ENCODE measurements at places on chromosomes 5 and 9.

- DNase-seq = no peak
Observed at GRCh38 chr5:180287868-180288267, 4.0 kb downstream of the MAPK9 start.

GRCh38 chr9:132942541-132943182 is 1.8 kb downstream of the TSC1 start:
- no peak for DNase-seq

DNA sequence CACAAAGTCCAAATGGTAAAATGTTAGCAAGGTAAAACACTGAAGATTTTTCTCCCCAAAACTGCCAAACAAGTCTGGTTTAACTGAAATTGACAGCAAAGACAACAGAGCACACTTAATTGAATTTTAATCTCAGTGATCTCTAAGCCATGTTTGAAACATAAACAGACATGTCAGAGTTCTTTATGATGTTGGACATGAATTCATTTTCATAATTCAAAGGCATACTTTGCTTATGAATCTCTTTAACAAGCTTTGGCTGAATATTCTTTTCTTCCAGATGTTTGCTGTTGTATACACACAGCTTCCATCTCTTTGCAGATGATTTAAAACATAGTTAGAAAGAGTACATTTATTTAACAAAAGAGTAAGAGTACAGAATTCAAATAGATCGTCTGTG is 509.1 kb downstream of the RAB3C start:
- DNase-seq = no peak

- peak; percentile 52 for DNase-seq
Observed at GRCh38 chr9:20197976-20198685, 409.3 kb upstream of the SLC24A2 start.

DNA sequence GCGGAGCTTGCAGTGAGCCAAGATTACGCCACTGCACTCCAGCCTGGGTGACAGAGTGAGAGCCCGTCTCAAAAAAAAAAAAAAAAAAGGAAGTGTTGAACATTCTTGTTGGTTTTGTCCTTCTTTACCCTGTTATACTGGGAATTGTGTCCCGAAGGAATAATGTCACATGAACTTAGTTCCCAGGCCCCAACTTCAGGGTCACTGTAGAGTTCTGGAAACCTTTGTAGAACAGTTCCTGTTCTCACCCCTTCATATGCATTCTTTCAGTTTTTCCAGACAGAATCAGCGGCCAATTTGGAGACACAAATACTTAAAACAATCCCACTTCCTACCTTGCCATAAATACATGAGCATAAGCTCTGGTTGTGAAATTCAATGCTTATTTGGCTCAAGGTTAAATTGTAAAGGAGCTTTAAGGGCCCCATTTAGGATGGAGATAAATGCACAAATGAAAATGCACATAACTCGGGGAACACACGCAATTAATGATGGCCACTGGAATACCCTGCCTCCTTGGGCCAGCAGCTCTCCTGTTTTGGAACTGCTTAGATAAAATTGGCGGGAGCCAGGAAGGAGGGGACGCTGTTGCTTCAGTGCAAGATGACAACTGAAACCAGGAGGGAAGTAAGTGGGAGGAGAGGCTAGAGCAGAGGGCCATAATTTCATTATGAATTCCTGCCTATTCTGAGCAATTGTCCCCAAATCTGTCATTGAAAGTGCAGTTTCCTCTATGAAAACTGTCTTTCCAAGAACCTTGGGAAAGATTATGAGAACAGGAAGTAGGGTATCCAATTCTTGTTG is 153.7 kb downstream of the FGF1 start:
- DNase-seq = no peak

- peak; percentile 32 for DNase-seq
Observed at GRCh38 chr5:130871346-130872086, 293.5 kb downstream of the HINT1 start.

DNA sequence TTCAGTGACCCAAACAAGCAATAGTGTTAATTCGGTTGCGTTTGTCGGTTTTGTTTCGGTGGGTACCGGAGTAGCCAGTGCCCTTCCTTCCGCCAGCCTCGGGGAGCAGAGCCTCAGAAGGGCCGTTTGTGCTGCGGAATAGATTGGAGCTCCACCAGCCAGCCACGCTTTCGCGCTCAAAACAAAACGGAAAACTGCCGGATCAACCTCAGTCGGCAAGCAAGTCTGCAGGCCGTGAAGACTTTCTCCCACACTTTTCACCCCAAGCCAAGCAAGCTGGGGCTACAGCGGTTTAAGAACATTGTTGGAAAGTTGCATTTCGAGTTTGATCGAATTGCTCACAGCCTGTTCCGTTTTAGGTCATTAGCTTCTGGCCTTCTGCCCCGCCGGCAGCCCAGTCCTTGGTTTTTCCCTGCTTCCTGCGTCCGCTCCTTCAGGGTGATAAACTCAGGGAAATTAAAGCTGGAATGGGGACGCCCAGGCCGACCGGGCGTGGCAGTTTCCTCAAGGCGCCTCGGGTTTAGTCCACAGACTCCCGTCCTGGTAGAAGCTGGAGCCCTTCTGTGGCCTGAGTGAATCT is 803 bp upstream of the CCNO start:
- peak; percentile 44 for DNase-seq

DNA sequence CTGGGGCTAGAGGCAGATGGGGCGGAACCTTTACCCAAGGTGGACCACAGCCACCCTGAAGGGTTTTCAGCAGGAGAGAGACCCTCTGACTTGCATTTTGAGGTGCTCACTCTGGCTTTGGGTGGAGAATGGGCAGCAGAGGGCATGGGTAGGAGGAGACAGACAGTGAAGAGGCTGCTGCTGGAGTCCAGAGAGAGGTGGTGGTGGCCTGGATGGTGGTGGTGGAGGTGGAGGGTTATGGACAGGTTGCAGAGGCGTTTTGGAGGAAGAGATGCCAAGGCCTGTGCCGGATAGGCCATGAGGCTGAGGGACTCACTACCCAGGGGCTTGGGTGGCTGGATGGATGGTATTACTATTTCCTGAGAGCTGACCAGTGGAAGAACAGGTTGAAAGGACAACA is 46.1 kb upstream of the CDKN2AIPNL start:
- no peak for DNase-seq

Measured in bronchial epithelial cell (primary cell).